Activated CD8-positive, alpha-beta T cell treated with anti-CD3 and anti-CD28 coated beads for 36 hours (primary cell): ENCODE measurements at places on chromosomes 4 and X.
A peak's percentile ranks its signal among the peaks of the same experiment; 100 is the strongest.

DNA sequence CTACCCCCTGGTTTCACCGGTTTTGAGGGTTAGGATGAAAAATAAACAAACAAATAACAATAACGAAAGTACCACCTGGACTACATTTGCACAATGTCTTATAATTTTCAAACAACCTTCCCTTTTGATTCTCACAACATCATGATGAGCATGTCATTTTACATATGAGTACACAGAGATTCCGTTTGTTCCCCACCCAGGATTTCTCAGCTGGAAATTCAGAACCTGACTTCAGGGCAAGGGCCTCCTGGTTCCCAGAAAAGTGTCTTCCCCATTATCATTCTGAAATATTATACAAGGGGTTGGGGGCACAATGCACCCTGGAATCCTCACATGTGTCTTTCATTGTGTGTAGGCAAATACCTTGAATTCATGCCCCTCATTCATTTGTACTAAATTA is 135.8 kb upstream of the NOCT start:
- DNase-seq = no peak

GRCh38 chr4:52192721-52193135 is 141.6 kb downstream of the SPATA18 start:
- DNase-seq = no peak

GRCh38 chr4:183099537-183100297 is 660 bp downstream of the WWC2 start:
- DNase-seq = peak; percentile 11

GRCh38 chr4:6031846-6032245 is 13.6 kb upstream of the C4orf50 start:
- no peak for DNase-seq

DNA sequence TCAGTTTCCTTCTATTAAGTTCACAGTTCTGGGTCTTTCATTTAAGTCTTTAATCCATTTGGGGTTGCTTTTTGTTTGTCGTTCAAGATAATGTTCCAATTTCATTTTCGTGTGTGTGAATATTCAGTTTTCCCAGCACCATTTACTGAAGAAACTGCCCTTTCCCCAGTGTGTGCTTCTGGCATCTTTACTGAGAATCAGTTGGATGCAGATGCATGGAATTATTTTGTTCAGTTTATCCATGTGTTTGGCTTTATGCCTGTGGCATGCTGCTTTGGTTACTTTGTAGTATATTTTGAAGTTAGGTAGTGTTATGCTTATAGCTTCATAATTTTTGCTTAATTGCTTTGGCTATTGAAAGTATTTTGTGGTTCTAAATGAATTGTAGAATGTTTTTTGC is 163.8 kb upstream of the HDX start:
- DNase-seq = no peak

DNA sequence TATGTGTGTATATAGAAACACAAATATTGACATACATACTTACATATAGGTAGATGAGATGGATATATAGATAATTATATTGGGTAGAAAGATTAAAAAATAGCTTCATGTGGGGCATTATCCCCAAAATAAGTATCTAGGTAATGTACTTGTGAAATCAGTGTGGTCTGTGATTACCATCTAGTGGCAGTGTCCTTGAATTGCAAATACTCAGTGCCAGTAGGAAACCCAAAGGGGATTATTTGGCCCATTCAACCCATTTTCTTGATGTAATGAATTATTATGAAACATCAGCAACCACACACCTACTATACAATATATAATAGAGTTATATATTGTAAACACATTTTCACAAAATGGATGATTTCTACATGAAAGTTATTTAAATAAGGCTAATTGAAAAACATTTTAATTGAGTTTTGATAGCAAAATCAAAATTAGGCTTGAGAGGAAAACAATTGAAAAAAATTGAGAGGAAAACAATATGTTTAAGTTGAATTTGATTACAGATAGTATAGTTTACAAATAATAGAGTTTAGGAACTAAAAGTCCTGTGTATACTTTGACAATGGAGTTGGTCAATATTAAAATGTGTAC is 389.4 kb downstream of the GALNTL6 start:
- no peak for DNase-seq

- DNase-seq = no peak
These were observed 312.9 kb upstream of the GIMD1 start for GRCh38 chr4:106681381-106681921.

GRCh38 chr4:94957030-94957429 is 199.3 kb downstream of the BMPR1B start:
- no peak for DNase-seq

DNA sequence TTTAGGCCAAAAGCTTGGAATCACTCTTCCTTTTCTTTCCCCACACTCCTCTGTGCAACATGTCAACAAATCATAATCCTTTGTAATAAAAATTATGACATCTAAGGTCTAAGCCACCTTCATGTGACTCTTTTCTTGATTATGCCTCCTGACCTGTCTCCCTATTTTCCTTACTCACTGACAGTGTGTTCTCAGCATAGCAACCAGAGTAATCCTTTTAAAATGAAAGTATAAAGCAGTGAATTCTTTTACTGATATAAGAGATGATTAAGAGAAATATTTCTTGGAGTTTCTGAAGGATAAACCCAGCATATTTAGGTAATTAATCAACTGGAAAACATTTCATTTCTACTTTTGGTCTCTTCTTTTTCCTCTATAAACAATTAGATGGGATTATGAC is 44.7 kb downstream of the USO1 start:
- no peak for DNase-seq

- DNase-seq = no peak
These were observed 1.8 kb downstream of the BGN start for GRCh38 chrX:153496590-153496959.

DNA sequence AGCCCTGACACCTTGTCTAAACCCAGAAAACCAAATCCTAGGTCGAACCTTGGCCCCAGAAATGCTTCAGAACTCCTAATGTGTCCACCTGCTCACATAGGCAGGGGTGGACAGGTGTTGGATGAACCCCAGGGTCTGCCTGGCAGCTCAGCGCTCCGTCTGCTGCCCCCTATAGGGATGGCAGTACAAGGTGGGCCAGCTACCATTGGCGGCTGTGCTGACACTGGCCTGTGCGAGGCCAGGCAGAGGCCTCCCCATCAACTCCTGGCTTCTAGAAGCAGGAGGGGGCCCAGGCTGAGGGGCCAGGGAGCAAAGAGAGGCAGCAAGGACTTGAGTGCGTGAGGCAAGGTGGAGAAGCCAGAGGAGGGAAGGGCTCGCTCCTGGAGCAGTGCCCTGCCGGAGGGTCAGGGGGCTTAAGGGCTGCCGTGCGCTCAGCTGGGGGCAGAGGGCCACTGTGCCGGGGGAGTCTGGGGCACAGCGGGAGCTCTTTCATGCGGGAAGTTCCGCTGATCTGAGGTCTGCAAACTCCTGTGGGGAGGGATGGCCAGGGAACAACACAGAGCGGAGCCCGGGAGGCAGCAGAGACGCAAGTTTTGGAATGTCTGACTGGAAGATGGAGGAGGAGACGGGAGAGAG is 20.6 kb downstream of the CCNQ start:
- no peak for DNase-seq
